ENCODE measurements at places on chromosomes 6 and 20.
A peak's percentile ranks its signal among the peaks of the same experiment; 100 is the strongest.

DNA sequence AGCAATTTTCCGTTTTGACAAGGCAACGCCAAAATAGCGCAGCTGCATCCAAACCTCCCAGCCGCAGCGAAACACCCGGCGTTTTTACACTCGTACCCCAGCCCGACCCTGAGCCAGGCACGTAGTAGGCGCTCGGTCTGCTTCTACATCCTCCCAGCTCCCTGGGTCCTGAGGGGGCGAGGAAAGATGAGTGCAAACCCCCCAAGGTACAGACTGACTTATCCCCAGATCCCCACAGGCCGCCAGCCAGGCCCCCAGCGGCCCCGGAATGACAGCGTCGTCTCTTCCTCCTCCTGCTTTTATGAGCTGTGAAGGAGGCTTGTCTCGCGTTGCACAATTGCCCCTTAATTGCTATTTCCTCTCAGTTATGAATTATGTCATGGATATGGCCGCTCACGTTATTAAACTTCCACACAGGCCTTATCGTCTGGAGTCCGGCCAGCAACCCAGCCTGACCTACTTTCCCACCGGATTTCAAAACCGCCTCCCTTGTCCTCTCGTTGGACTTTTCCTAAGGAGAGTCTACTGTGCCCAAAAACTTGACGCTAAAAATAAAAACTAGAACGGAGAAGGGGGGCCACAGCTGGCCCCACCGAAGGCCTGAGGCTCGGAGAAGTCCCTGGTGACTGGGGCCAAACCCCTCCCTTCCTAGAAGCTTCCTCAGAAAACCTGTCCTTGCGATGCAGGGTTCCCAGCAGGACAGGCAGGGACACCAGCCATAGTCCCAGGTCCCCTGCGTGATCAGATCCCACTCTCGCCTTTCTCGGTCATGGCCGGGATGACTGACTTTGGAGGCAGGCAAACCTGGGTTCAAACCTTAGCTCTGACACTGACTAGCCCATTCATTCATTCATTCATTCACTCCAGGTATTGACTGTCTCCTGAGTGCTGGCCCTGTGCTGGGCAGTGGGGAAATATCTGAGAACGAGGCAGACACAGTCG lies 130.9 kb upstream of the PTPN1 start:
- H3K36me3 ChIP-seq: no peaks in the 10 kb centered on the region
- peaks cover 30% of the 10 kb centered on the region for H3K4me1 ChIP-seq
- no peaks in the 10 kb centered on the region for H3K27me3 ChIP-seq
- no peak overlapping the region for H3K4me3 ChIP-seq
- H3K27ac ChIP-seq: peak overlapping the region; percentile 76
- peak; percentile 95 for DNase-seq

DNA sequence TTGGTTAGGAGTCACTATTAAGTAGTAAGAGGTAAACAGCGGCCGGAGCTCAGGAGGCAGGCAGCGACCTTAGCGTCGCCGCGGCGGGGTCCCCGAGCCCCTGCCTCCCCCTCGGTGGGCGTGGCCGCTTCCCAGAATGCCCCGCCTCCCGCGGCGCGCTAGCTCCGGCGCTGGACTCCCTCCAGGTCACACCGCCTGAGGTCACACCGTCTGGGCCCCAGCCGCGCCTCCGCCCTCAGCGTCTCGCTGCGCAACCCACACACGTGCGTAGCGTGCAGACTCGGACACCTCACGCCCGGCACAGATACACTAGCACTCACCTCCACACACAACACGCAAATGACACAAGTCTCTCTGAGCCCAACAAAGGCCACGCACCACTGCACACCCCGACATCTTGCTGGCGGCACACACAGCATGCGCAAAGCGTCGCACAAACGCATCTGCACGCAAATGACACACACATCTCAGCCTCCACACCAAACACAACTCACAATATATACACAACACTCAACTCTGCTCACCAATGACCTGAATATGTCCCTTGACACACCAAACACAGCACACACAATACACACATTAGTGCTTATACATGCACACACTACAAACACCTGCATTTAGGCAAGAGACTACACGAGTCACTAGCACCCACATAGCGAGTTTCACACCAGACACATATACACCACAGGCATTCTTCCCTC lies 17.6 kb upstream of the CDKN1A start:
- peak overlapping the region; percentile 43 for H3K4me3 ChIP-seq
- H3K4me1 ChIP-seq: peaks cover 5% of the 10 kb centered on the region
- H3K36me3 ChIP-seq: no peaks in the 10 kb centered on the region
- DNase-seq: peak; percentile 80

DNA sequence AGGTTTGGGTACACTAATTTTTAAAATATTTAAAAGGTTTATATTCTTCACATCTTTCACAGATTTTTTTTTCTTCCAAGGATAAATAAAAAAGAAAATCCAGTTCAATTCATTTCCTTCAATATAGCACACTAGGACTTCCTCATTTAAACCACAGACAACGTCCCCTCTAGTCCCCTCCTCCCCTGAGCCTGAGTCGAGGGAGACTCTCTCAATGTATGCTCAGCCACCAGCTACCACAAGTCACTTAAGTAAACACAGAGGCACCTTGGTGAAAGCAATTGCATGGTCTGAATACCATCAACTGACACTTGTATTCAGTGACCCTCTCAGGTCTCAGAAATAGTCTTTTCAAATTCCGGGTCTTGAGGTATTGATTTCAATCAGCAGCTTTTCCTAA lies 88.6 kb downstream of the SIM1 start:
- DNase-seq: no peak
- H3K27me3 ChIP-seq: no peaks in the 10 kb centered on the region
- H3K4me3 ChIP-seq: no peak overlapping the region
- no peak overlapping the region for H3K27ac ChIP-seq
- H3K4me1 ChIP-seq: no peaks in the 10 kb centered on the region

- no peaks in the 10 kb centered on the region for H3K27me3 ChIP-seq
- no peak overlapping the region for H3K4me3 ChIP-seq
- no peaks in the 10 kb centered on the region for H3K4me1 ChIP-seq
Measured at GRCh38 chr20:61662226-61662967, 403.3 kb downstream of the TAF4 start.

GRCh38 chr20:46851746-46852145 lies 42.9 kb upstream of the EYA2 start:
- no peak for DNase-seq
- H3K27ac ChIP-seq: no peak overlapping the region
- H3K4me1 ChIP-seq: no peaks in the 10 kb centered on the region
- H3K36me3 ChIP-seq: no peaks in the 10 kb centered on the region

Data from testis (tissue), 5 donors.